Activated CD8-positive, alpha-beta memory T cell treated with anti-CD3 and anti-CD28 coated beads, Interleukin-2, amount 50 U/mL, for 48 hours (primary cell): ENCODE measurements at places on chromosomes 3 and 15.
A peak's percentile ranks its signal among the peaks of the same experiment; 100 is the strongest.

- no peak for DNase-seq
Observed at GRCh38 chr3:45154641-45155147, 8.5 kb upstream of the CDCP1 start.

DNA sequence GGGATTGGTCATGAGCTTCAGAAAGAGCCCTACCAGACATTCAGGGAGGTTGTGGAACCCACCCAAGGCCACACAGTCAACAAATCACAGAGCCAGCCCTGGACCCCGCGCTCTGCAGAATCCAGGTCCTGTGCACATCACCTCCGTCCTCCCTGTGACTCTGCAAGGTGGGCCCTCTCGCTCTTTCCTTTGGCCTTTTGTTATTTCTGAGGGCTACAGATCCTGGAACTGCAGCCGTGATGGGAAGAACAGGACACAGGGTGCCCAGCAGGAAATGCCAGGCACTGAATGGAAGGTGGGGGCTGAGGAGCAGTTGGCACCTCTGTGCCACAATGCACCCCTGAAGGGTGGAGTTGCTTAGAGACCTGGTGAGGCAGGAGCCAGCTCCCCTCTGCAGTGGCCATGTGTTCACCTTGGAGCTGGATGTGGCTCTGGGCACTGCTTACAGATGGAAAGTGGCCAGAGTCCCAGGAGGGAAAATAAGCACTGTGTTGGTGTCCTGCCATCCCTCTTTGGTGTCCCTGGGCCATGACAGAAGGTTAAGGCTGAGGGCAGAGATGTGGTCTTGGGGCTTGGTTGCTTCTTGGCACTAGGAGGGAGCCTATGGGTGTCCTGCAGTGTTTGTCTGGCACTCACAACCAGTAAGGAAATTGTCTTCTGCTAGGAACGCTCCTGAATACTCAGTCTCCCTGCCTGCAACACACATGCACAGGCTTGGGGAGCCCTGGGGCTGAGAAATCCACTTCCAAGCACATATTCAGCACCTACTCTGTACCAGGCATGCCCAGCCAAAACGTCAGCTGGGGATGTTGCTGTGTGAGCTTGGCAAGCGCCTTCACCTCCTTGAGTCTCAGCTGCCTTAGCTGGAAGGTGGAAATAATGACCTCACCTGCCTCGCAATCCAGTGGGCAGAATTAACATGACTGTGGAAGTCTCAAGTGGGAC, 98.0 kb upstream of the SLC6A6 start:
- no peak for DNase-seq

GRCh38 chr3:122679882-122680474, 661 bp upstream of the PARP14 start:
- DNase-seq = peak; percentile 65

GRCh38 chr3:157542711-157543500, 39.7 kb upstream of the VEPH1 start:
- DNase-seq = no peak

GRCh38 chr15:41773332-41773728, 954 bp upstream of the MAPKBP1 start:
- no peak for DNase-seq

GRCh38 chr15:72740219-72740618, 43.3 kb downstream of the ADPGK start:
- no peak for DNase-seq

- DNase-seq = no peak
Observed at GRCh38 chr3:191105418-191105817, 93.6 kb upstream of the OSTN start.

DNA sequence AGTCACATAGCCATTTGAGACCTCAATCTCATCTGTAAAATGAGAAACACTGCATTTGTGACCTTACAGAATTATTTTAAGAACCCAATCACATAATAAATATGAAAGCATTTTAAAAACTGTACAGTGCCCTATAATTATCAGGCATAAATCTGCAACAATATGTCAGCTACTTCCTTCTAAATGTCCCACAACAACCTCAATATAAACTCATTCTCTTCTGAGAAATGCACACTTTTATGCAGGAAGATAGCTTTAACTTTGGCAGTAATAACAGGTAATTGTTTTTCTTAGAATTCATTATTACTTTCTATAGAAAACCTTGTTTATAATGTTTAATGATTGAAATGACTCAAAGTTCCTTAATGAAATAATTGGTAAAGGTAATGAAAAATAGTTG, 400.7 kb upstream of the AGTR1 start:
- DNase-seq = no peak

DNA sequence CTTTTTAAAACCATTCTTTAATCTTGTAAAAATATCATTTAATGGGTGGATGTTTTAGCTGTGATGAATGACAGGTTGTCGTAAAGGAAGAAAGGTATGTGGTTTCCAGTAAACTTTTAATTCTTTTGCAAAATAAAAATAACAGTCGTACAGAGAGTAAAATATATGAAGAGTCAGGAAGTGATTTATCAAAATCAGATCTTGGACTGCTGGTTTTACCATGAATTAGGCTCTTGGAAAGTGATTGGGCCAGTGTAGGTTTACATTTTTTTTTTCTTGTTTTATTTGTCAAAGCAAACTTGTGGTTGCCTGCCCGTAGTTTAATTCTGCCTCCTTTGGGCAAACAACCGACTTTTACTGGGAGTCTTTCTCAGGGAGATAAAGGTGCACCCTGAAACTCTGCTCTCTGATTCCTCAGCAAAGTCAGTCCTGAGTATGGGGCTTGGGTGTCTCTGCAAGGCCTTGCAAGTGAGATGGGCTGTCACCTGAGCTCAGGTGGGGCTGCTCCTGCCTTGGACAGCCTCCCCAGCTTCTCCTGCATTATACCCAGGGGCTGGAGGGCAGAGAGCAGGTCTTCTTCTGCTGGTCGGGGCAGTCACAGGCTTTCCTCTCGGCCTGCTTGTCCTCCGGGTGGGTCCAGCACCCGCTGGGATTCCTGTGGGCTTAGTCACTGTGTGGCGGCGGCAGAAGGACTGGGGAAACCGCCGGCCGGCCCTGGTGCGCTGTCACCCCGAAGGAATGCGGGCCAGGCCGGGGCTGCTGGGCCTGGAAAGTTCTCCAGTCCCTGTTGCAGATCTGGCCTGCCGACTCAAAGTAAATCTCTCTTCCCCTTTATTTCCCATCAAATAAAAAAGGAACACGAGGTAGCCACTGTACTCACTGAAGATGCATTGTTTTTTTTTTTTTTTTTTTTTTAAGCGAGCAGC, 79.0 kb downstream of the IGF1R start:
- DNase-seq = no peak

- no peak for DNase-seq
Observed at GRCh38 chr3:71129611-71130431, 453.7 kb downstream of the FOXP1 start.

DNA sequence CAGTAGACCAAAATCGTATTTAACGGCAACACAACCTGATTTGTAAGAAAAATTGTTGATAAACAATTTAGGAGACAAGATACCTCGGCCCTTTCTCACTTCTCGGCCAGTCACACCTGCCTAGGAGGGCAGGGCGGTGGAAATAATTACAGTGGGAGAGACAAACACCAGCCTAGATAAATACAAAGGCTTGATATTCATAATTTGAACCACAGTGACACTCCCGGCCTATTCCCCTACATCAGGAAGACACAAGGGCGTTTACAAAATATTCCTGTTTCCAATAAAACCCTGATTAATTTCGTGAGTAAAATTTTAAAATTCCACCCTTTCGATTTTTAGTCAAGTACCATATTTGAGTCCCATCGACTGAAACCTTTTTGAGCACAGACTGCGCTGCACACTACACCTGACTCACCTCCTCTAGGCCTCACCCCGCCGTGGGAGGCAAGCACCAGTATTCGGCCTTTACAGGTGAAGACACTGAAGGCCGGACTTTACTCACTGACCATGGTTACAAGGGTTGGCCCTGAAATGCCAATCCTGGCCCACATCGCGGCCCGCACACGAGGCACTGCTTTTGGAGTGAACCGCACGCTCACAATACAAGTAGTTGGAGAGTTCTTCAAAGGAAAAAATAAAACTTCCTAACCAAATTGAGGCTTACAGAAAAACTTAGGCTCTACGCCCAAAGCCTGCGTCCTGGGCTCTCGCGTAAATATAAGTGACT, 794 bp downstream of the ARPP19 start:
- DNase-seq = peak; percentile 77

DNA sequence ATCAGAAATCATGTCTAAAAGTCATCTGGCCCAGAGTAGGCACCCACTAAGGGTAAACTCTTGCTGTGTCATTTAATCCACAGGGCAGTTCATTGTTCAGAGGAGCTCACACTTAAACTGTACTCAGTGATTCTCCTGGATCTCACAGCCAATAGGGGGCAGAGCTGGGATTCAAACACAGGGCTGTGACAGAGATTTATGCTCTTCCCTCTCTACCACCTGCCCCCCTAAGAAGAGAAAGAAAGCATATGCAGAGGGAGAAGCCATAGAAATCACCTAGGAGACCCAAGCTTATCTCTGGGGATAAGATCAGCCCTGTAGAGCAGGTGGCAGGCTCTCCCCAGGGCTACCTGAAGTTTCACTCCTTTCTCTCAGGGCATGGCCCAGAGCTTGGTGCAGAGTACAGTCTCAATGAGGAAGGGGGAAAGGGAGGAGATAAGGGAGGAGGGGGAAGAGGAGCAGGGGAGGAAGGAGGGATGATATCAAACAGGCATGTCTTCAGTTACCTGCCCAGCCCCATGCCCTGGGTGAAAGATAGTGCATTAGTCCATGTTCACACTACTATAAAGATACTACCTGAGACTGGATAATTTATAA, 51.8 kb upstream of the ADPGK start:
- DNase-seq = no peak

DNA sequence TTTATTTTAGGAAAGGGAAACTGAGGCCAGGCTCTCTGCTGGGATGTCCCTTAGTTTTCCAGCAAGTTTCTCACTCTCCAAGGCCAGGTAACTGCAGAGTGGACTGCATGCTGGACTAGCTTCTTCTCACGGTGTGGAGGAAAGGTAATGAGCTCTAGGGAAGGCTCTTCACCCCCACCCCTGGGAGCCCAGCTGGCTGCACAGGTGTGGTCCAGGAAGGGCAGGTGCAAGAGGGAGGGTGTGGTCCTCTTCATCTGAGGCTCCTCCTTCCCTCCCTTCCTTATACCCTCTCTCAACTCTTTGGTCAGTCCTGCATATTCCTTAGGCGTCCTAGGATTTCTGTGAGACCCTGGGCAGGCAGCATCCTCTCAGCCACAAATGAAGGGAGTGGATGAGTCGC, 33.9 kb downstream of the RNU5B-1 start:
- DNase-seq = no peak

DNA sequence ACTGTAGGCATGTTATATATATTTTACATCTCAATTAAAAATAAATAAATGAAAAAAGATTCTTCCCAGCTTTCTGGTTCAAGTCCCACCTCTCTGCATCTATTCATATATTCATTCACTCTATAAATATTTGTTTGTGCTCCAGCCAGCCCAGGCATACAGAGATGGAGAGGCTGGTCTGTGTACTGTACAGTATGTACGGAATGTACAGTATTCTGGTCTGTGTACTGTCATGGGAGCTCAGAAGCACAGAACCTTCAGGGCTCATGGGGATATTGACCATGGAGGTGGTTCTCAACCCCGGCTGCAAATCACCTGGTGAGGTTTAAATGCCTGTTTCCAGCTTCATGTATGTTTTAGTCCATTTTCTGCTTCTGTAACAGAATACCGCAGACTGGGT, 13.8 kb downstream of the CORO2B start:
- DNase-seq = no peak

- no peak for DNase-seq
Observed at GRCh38 chr15:83192742-83193141, 14.9 kb downstream of the HDGFL3 start.

DNA sequence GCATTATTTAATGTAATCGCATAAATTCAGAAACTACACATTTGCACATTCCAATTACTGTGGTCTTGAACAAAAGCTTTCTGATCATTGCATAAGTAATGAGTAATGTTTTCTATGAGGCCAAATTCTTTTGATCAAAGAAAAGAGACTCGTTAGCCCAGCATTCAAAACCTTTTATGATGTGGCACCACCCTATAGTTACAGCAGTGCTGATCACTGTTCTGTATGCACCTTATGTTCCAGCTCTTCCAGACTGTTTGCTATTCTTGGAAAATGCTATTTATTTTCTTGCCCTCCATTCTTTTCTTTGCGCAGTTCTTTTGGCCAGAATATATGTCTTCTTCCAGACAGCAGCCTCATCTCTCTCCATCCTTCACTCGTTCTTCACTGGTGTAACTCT, 42.3 kb downstream of the MAP3K13 start:
- no peak for DNase-seq

GRCh38 chr3:113968986-113969385, 21.2 kb downstream of the ZDHHC23 start:
- no peak for DNase-seq

GRCh38 chr3:122390665-122391064, 6.7 kb downstream of the FAM162A start:
- no peak for DNase-seq

GRCh38 chr3:136979204-136979603, 21.4 kb downstream of the IL20RB start:
- no peak for DNase-seq

DNA sequence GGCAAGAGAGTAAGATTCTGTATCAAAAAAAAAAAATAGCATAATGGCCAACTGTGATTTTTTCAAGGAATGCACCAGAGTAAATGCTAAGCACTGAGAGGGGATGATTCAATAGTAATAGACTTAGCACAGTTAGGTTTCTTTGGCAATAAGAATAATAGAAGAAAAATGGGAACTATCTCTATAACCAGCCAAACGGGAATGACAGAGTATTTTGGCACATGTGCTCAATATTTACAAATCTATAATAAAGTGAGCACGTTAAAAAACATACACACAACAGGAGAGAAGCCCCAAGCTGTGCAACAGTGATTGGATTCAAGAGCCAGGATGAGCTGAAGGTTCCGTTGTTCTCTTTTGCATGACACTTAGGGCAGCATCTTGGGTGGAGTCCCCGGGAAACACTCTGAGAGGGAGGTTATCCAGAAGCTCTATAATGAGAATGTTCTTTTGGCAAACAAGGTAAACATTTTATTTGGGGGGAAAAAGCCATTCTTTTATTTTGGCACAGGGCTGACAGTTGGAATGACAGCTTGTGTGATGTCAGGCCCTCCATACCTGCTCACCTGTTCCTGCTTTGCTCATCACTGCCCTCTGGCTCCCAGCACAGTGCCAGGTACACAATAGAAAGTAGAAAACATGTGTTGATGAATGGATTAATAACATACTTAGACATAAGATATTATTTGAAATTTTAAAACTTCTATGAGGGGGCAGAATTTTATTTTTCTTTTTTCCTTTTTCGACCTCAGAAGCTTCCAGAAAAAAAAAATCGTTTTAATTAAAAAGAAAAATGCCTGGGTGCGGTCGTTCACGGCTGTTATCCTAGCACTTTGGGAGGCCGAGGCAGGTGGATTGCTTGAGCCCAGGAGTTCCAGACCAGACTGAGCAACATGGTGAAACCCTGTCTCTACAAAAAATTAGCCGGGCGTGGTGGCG, 44.0 kb upstream of the MUC4 start:
- DNase-seq = no peak

- no peak for DNase-seq
Observed at GRCh38 chr3:46277476-46277875, 35.2 kb downstream of the CCR3 start.

DNA sequence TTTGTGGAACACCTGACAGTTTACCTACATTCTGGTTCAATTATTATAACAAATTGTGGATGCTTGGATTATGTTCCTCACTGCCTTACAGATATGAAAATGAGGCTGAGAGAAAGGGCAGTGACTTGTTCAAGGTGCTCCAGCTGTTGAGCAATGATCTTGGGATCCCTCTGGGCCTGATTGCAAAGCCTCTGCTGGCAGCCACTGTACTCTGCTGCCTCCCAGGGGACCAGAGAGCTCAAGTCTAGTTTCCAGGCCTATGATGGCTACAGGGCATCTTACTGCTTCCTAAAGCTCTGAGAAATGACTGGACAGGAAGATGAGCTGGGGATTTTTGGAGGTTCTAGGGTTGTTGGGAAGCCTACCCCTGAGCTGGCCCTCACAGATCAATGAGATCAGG, 2.3 kb upstream of the SHC4 start:
- DNase-seq = no peak
